NCI-H146 (cell line): ENCODE measurements at places on chromosomes 1 and 21.
A peak's percentile ranks its signal among the peaks of the same experiment; 100 is the strongest.

DNA sequence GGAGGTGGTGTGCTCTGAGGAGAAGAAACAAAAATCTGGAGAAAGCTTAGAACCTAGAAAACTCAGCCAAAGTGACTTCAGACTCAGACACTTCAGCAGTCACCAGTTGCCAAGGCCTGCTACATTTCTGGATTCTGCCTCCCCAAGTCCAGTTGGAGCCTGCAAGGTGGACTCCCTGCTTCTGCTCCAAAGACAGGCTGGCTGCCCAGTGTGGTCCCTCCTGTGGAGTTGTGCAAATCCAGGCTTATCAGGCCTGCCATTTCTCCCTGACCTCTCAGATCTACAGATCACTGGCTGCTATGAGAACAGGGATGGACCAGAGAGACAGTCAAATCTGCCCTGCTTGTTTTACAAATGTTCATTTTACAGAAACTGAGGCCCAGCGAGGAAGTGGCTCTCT lies 9.9 kb downstream of the CACHD1 start:
- DNase-seq = peak; percentile 72

- DNase-seq = no peak
These were observed 20.9 kb downstream of the HLCS start for GRCh38 chr21:36945496-36946138.

- no peak for DNase-seq
These were observed 104.1 kb downstream of the DISP1 start for GRCh38 chr1:222918801-222919477.

DNA sequence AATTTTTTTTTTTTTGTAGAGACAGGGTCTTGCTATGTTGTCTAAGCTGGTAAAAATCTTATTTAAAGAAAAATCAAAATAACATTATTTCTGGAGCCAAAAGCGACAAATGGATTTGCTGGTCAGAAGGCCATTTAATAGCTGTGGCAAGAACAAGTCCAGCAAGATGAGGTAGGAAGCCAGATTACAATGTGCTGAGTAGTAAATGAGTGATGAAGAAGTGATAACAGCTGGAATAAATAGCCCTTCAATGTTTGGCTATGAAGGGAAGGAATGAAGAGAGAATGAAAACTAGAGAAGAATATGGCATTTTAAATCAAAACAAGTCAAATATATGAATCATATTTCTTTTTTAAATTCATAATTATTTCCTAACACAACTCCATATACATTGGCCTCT lies 34.5 kb downstream of the SYDE2 start:
- DNase-seq = no peak

GRCh38 chr1:14479865-14480264 lies 118.6 kb upstream of the KAZN start:
- no peak for DNase-seq

DNA sequence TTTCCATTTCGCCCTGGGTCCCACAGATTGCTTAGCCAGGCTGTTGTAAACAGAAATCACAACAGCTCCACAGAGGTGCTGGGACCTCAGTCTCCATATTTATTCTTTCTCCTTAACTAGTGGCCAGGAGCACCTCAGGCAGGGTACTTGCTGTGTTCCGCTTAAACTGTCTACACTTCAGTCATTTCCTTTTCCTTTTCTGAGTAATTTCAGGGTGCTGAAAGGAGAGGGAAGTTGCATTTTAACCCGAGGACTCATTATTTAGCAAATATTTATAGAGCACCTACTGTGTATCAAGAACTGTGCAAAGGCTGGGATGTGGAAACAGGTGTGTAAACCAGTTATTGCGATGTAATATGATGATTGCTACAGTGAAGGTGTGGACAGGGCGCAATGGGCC lies 41.9 kb downstream of the ACP6 start:
- peak; percentile 7 for DNase-seq

DNA sequence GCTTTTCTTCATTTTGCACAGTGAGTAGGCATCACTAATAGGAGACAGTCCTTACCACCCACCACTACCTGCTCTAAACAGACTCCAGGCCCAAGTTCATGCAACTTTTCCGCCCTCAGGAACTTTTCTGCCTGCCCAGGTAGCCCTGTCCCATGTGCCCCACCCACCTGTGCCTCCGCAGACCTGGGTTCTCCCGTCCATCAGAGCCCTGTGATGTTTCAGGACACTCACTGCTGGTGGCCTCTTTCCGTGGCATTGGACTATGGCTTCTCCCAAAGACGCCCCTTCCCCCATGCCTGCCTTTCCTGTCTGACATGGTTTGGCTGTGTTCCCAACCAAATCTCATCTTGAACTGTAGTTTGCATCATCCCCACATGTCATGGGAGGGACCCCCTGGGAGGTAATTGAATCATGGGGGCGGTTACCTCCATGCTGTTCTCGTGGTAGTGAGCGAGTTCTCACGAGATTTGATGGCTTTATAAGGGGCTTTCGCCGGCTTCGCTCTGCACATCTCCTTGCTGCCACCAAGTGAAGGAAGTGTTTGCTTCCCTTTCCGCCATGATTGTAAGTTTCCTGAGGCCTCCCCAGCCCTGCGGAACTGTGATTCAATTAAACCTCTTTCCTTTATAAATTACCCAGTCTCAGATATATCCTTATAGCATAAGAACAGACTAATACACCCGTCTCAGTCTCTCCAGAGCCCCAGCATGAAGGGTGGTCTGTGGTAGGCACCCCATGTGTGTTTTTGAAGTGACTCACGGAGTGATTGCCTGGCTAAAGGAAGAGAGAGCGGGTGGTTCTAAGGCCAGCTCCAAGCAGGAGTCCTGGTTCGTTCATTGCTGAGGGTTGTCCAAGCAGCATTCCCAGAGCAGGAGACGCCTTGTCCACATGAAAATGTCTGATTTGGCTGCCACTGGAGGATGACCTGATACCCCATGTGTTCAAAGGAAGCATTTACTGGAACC lies 86.0 kb upstream of the ZBTB40 start:
- no peak for DNase-seq

DNA sequence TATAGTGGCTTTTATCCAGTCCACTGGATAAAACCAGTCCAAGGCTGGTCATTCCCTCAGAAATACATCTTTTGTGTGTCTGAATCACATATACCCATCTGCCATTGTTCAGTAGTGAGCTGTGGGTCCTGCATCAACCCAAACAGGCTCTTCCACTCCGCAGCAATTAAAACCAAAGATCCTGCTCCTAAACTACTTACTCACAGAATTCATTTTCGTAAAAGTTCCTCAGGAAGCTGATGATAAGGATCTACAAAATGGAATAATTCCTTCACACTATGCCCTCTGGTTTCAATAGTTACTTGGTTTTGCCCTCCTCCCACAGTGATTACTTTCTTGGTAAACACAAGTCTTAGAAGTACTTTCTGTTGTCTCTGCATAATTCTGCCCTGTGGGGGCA lies 5.1 kb upstream of the MFSD2A start:
- DNase-seq = no peak

- DNase-seq = peak; percentile 49
These were observed 8.1 kb upstream of the C1orf216 start for GRCh38 chr1:35726450-35727433.

- peak; percentile 14 for DNase-seq
These were observed 3.5 kb upstream of the TRIT1 start for GRCh38 chr1:39886757-39887231.

DNA sequence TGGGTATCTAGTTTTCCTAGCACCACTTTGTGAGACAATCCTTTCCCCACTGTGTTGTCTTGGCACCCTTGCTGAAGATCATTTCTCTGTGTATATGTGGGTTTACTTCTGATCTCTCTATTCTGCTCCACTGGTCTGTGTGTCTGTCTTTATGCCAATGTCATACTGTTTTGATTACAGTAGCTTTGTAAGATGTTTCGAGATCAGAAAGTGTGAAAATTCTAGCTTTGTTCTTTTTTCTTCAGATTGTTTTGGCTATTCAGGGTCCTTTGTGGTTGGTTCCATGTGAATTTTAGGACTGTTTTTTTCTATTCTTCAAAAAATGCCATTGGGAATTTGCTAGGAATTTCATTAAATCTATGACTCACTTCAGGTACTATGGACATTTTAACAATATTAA lies 116.2 kb downstream of the KIF26B start:
- no peak for DNase-seq

- DNase-seq = no peak
These were observed 2.5 kb downstream of the S100A11 start for GRCh38 chr1:152034324-152034653.

DNA sequence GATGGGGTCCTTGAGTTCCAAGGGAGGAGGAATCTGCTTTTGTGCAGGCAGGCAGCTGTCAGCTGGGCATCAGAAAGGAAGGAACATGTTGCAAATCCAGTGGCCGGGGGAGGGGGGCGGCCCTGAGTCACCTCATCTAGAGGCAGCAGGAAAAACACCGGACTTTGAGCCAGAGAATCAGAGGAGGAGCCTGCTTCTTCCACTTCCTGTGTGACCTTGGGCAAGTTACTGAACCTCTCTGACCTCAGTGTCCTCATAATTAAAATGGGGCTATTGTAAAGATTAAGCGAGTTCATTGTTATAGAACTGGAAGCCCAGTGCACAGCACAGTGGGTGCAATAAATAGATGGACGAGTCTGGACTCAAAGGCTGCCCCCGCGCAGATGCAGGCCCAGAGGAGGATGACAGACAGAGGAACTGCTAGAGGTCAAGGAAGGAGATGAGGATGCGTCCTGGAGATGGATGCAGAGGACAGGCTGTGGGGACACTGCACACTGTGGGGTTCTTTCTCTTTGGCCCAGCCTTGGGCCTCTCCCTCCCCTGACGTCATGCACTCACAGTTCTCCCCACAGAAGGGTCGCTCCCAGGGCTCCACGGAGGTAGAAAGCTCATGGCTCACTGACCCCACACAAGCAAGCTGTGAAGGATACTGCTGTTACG lies 714.3 kb downstream of the MATN1 start:
- no peak for DNase-seq

DNA sequence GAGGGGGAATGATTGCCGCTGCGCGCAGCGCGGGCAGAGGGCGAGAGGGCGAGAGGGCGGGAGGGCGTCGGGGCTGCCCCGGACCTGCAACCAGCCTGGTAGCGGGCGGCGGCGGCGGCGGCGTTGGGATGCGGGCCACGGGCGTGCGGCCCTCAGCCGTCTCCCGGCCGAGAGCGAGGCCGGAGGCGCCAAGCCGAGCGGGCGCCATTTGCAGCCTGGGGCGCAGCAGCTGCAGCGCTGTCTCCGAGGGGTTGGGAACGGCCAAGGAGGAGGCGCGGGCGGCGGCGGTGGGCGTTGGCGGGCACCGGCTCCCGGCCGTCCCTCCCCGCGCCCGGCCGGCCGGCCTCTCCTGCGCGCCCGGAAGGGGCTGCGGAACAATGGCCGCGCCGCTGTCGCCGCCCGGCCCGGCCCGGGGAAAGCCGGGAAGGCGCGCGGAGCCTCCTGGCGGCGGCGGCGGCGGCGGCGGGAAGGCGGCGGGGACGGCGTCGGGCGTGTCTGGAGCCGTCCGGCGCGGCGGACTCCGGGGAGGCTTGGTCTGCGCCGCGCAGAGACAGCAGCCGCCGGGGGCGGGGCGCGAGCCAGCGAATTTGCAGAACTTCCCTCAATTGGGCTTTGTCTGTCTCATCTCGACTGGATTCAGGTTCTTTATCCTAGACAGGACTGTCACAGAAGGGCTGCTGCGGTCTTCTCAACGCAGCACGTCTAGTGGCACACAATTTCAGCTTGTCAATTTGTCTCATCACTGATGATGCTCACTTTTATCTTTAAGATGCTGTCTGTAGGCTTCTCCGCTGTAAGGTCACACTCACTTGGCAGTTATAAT lies 35.7 kb downstream of the ZBTB8B start:
- peak; percentile 67 for DNase-seq

- DNase-seq = peak; percentile 95
These were observed 13.2 kb downstream of the S100A7A start for GRCh38 chr1:153429266-153430165.

GRCh38 chr1:54980046-54980527 lies 341 bp upstream of the TMEM61 start:
- DNase-seq = no peak

DNA sequence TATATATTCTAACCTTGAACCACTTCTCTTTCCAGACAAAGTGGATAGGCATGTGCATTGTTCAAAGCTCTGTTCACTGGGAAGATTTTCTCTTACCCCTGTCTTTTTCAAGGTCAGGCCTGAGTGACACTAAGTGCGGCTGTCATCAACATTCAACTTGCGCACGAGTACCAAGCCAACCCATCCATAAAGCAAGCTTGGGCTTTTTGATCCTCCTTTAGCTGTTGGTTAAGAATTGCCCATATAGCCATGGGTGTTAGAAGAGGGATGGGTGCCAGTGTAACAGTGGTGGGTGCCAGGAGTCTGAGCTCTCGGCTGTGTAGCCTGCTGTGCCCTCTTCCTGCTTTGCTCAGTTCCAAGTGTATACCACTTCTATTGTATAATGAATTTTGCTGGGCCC lies 136.1 kb downstream of the GLUL start:
- no peak for DNase-seq

GRCh38 chr1:231186356-231187115 lies 24.7 kb downstream of the TRIM67 start:
- DNase-seq = no peak

DNA sequence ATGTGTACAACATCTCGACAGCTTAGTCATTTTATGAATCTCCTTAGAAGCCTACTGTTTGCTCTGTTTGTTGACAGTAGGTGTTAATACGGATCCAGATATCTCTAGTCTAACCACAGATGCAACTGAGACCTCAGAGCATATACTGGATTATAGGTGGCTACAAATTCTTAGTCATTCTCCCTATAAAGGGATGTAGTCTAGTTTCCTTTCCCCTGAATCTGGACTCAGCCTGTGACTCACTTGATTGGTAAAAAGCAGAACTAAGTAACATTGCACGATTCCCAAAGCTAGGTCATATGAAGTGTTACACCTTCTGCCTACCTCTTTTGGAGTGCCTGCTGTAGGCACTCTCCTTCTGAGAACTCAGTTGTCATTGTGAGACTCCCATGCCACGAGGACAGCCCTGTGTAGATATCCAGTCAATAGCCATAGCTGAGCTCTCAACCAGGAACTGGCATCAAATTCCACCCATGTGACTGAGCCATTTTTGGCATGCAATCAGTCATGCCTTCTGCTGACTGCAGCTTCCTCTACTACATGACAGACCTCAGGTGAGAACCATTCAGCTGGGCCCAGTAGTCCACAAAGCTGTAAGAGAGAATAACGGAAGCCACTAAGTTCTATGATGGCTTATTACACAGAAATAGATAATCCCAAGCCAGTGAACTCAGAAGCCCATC lies 135.9 kb upstream of the CHRM3 start:
- no peak for DNase-seq

- no peak for DNase-seq
These were observed 109.2 kb downstream of the TOMM20 start for GRCh38 chr1:235019471-235019870.

- DNase-seq = peak; percentile 87
These were observed 18.5 kb downstream of the SERTAD4 start for GRCh38 chr1:210250998-210251679.

- peak; percentile 42 for DNase-seq
These were observed 1.4 kb upstream of the MYOG start for GRCh38 chr1:203086992-203087763.

DNA sequence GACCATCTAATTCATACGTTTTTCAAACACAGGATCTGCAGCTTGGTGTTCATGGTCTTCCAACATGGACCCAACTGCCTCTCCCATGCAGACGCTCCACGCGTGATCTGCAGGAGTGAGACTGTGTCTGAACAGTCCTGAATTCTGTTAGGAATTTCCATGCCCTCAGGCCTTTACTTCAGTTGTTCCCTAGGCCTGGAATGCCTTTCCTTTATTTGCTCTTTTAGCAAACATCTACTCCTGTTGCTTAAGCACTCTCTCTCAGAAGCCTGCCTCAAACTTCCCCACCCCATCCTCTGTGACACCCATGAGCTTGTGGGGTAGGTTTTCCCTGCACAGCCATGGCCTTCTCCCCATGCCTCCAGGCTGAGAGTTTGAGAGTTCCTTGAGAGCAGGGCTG lies 73.7 kb downstream of the DMRTB1 start:
- no peak for DNase-seq
